Smooth muscle cell of bladder (primary cell): ENCODE measurements at places on chromosomes 4 and X. TPM values are rescaled to one million over a fixed set of nuclear protein-coding genes. Genes with fewer than 3 reads are reported as not detected.

The H2BW1 gene
- total RNA-seq = not detected in 2 replicates

The DRD5 gene
- not detected in 2 replicates for total RNA-seq

The SSX3 gene
- not detected in 2 replicates for total RNA-seq

The VCX gene
- not detected in 2 replicates for total RNA-seq

The SUPT20HL2 gene
- total RNA-seq = 0.09 and 0.14 TPM in 2 replicates

The MGAT4D gene
- not detected in 2 replicates for total RNA-seq

The FAM184B gene
- under 0.01 TPM in 1 of 2 replicates, not detected in the other for total RNA-seq
